Endothelial cell (in vitro differentiated cells): ENCODE measurements at places on chromosomes 7 and 10. TPM values are rescaled to one million over a fixed set of nuclear protein-coding genes. Genes with fewer than 3 reads are reported as not detected.
A peak's percentile ranks its signal among the peaks of the same experiment; 100 is the strongest.

The CPN1 gene
- not detected for total RNA-seq

The NPY gene
- not detected for total RNA-seq

DNA sequence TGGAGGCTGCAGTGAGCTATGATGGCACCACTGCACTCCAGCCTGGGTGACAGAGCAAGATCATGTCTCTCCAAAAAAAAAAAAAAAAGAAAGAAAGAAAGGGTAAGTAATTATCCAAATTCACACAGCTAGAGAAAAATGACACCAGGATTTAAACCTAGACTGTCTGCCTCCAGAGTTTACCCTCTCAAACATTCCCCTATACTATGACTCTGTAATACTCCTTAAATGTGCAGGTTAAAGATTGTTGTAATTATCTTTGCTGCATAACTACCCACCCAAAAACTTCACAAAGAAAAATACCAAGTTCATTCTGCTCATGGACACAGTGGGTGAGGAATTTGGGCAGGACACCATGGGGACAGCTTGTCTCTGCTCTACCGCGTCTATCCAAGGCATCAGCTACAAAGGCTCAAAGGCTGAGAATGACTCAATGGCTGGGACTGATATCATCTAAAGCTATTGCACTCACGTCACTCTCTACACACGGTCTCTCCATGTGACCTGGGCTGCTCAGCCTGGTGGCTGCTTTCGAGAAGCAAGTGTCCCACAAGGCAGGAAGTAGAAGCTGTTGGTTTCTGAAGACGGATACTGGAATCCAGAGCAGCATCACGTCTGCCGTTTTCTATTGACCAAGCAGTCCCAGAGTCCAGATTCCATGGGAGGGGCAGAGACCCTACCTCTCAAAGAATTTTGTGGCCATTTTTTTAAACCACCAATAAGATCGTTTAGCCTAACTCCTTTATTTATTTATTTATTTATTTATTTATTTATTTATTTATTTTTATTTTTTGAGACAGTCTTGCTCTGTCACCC is 185.7 kb upstream of the AUTS2 start:
- no peaks in the 10 kb centered on the region for H3K36me3 ChIP-seq
- H3K4me1 ChIP-seq, result no peaks in the 10 kb centered on the region
- no peak overlapping the region for H3K4me3 ChIP-seq
- peaks cover 8% of the 10 kb centered on the region for H3K27me3 ChIP-seq
- no peak for DNase-seq
- no peak overlapping the region for H3K27ac ChIP-seq

GRCh38 chr10:6089334-6090219 is 743 bp downstream of the RBM17 start:
- DNase-seq, result peak; percentile 41
- H3K36me3 ChIP-seq, result no peaks in the 10 kb centered on the region
- H3K27me3 ChIP-seq, result peaks cover 7% of the 10 kb centered on the region
- peaks cover 44% of the 10 kb centered on the region for H3K4me1 ChIP-seq
- peak overlapping the region; percentile 50 for H3K27ac ChIP-seq
- H3K4me3 ChIP-seq, result peak overlapping the region; percentile 95

The GIMAP5 gene
- 220 TPM for total RNA-seq

DNA sequence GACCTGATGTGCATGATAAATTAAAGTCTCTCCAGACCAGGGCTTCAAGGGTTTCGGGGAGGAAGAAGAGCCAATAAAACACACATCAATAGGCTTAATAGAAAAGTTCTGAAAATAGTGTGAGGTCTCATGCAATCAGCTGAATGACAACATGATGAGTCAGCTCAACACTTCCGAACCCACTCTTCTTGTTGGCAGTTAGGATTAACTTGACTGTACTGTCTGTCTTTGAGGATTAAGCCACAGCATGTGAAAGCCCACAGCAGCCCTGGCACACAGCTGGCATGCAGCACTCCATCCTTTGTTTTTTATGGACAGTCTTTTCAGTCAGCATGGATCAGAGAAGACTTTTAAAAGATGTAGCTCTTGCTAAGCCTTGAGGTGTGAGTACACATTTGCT is 526.9 kb upstream of the VSTM2A start:
- no peak overlapping the region for H3K27ac ChIP-seq
- DNase-seq, result no peak
- H3K4me3 ChIP-seq, result no peak overlapping the region
- H3K36me3 ChIP-seq, result no peaks in the 10 kb centered on the region
- peaks cover 5% of the 10 kb centered on the region for H3K4me1 ChIP-seq
- no peaks in the 10 kb centered on the region for H3K27me3 ChIP-seq

GRCh38 chr10:63631991-63632390 is 110.8 kb downstream of the REEP3 start:
- H3K27me3 ChIP-seq, result peaks cover 21% of the 10 kb centered on the region
- no peak overlapping the region for H3K4me3 ChIP-seq
- H3K27ac ChIP-seq, result peak overlapping the region; percentile 96

DNA sequence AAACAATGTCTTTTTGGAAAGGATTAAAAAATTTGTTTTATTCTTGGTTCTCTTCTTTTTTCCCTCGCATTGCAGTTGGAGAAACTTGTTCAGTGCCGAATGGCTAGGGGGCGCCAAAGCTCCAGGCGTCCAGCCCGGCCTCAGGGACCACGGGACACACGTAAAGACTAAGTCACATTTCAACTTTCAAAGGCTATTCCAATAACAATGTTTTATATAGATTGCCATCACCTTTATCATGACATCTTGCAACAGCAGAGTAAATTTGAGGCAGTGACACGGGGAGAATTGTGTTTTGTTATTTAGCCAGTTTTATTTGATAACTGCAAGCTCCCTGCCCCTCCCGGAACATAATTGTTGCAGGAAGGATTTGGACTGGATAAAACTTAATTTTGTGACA is 2.2 kb upstream of the IGFBP3 start:
- peaks cover 22% of the 10 kb centered on the region for H3K27me3 ChIP-seq
- H3K4me1 ChIP-seq, result peaks cover 36% of the 10 kb centered on the region
- H3K36me3 ChIP-seq, result no peaks in the 10 kb centered on the region
- DNase-seq, result peak; percentile 88

GRCh38 chr10:47047577-47048525 is 136.6 kb downstream of the PTPN20 start:
- DNase-seq, result peak; percentile 88
- peaks cover 12% of the 10 kb centered on the region for H3K27me3 ChIP-seq
- H3K4me3 ChIP-seq, result peak overlapping the region; percentile 15

- peaks cover 3% of the 10 kb centered on the region for H3K27me3 ChIP-seq
- H3K4me3 ChIP-seq, result no peak overlapping the region
- peaks cover 23% of the 10 kb centered on the region for H3K36me3 ChIP-seq
- no peak overlapping the region for H3K27ac ChIP-seq
- peaks cover 3% of the 10 kb centered on the region for H3K4me1 ChIP-seq
- no peak for DNase-seq
Observed at GRCh38 chr7:23332193-23332592, 33.1 kb downstream of the MALSU1 start.

DNA sequence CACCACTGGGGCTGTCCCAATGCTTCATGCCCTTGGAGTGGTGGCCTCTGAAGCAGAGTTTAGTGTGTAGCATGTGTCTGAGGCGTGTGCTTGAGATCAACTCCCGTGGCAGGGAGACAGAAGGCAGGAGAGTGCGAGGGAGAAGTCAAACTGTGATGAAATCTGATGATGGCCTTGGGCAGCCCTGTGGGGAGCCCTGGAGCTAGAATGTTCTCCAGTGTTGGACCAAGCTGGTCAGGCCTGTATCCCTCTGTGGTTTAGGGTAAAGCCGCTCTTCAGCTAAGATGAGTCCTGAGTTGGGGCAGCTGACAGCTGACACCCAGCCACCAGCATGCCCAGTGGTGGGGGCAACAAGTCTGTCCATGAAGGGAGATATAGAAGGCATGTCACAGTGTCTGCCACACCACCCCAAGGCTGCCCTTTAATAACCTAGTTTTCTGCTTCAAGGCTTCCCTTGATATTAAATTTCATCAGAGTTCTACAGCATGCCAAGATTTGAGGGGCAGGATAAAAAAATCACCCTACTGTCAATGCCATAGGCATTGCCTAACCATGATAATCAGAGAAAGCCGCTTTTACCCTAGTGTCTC is 170.5 kb upstream of the SVIL start:
- H3K36me3 ChIP-seq, result no peaks in the 10 kb centered on the region
- H3K4me3 ChIP-seq, result no peak overlapping the region
- DNase-seq, result no peak
- H3K4me1 ChIP-seq, result peaks cover 30% of the 10 kb centered on the region

GRCh38 chr10:2543142-2543886 is 524.0 kb upstream of the PFKP start:
- peaks cover 2% of the 10 kb centered on the region for H3K27me3 ChIP-seq
- no peak for DNase-seq
- no peak overlapping the region for H3K27ac ChIP-seq
- no peak overlapping the region for H3K4me3 ChIP-seq

DNA sequence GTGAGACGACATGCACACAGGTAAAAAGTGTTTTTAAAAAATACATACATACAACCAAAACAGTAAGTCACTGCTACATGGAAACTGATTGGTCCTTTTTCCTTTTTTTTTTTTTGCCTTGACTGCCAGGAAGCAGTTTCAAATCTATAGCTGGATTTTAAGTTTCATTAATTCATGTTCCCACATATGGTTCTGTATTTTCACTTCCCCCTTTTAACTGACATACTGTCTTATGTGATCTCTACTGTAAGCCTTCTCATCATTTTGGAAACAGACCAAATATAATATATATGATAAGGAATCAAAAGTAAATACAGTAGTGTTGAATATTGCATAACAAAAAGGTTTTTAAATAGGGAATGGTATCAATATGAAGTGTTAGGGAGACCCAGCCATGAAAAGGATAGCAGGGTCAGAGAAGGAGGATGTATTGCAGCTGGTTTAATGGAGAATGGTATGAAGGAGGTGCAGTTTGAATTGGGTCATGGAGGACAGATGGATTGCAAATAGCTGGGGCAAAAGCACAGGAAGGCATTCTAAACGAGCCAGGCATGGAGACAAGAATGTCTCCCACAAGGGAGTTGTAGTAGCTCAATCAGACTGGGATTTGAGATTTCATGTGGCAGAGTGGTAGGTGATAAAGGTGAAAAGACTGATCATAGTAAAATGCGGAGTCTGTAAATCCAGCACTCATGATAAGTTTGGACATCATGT is 5.4 kb downstream of the CAV1 start:
- peaks cover 15% of the 10 kb centered on the region for H3K4me1 ChIP-seq
- no peak for DNase-seq
- H3K4me3 ChIP-seq, result no peak overlapping the region
- peaks cover 6% of the 10 kb centered on the region for H3K36me3 ChIP-seq
- H3K27me3 ChIP-seq, result peaks cover 7% of the 10 kb centered on the region

- H3K27me3 ChIP-seq, result peaks cover 4% of the 10 kb centered on the region
- no peak overlapping the region for H3K27ac ChIP-seq
- no peak for DNase-seq
Observed at GRCh38 chr10:43295436-43295835, 28.6 kb upstream of the RASGEF1A start.

The NPSR1 gene
- total RNA-seq, result not detected

The ANKRD61 gene
- not detected for total RNA-seq

DNA sequence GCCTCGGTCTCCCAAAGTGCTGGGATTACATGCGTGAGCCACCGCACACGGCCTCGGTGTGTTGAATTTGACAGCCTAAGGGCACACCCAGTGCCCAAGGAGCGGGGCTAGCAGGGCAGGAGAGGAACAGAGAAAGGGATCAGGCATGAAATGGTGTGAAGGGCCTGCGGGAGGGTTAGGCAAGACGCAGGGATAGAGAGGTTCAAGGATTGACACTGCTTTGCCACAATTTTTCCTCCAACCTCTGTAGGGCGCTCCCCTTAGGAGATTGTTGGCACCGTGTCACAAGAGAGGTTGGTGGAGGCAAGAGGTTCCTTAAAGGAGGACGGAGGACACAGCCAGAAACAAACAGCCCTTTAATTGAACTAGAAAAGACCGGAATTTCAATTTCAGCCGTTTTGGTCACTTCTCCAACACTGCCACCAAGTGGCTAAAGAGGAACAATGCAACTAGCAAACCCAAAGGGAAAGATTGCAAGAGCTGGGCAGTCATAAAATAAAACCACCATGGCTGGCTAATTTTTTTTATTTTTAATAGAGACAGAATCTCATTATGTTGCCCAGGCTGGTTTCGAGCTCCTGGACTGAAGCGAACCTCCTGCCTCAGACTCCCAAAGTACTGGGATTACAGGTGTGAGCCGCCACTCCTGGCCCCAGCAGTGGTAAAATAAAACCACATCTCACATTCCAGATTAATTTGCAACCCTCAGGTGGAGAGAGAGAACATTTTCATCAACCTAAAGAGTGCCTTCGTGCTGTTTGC is 6.9 kb upstream of the CREB3L2 start:
- H3K27me3 ChIP-seq, result no peaks in the 10 kb centered on the region
- no peaks in the 10 kb centered on the region for H3K36me3 ChIP-seq
- no peak overlapping the region for H3K4me3 ChIP-seq
- H3K27ac ChIP-seq, result no peak overlapping the region

- H3K4me3 ChIP-seq, result no peak overlapping the region
- peaks cover 14% of the 10 kb centered on the region for H3K4me1 ChIP-seq
Observed at GRCh38 chr10:131729361-131729760, 171.4 kb upstream of the PPP2R2D start.

GRCh38 chr7:538764-539685 is 19.4 kb upstream of the PDGFA start:
- H3K4me1 ChIP-seq, result no peaks in the 10 kb centered on the region
- no peak overlapping the region for H3K4me3 ChIP-seq
- no peak for DNase-seq
- H3K27me3 ChIP-seq, result peaks cover 8% of the 10 kb centered on the region

The HOXA11 gene
- total RNA-seq, result not detected

GRCh38 chr7:111518264-111518663 is 44.0 kb downstream of the IMMP2L start:
- H3K4me1 ChIP-seq, result no peaks in the 10 kb centered on the region
- no peak overlapping the region for H3K4me3 ChIP-seq
- no peaks in the 10 kb centered on the region for H3K27me3 ChIP-seq
- DNase-seq, result no peak
- H3K36me3 ChIP-seq, result no peaks in the 10 kb centered on the region

DNA sequence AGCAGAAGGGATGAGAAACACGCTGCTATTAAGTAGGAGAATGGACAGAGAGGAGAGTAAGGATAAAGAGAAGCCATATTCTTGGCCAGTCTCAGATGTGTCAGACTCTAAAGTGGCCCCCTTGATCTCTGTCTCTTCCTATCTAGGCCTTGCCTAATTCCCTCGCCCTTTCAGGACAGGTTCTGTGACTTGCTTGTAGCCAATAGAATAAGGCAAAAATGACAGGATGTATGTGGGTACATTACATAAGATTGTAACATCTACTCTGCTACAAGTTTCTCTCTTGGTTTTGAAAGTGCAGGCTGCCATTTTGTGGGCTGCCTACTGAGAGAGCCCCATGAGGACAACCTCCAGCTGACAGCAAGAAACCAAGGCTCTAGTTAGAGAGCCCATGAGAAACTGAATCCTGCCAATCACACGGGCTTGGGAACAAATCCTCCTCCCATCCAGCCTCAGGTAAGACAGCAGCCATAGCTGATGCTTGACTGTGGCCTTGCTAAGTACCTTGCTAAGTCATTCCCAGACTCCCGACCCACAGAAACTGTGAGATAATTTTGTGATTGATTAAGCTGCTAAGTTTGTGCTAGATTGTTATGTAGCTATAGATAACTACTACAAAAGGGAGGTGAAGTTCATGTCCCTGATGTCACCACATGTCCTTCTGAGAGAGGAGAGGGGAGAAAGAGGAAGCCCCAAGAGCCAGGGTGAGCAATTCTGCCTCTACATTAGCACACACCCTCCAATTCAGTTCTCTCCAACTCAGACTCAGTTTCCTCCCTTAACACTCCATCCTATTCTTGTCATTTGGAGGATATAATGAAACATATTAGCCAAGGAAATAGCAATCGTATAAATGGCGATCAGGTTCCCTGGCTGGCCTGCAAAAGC is 185.5 kb downstream of the SGMS1 start:
- H3K27ac ChIP-seq, result no peak overlapping the region
- H3K36me3 ChIP-seq, result no peaks in the 10 kb centered on the region
- DNase-seq, result no peak
- no peak overlapping the region for H3K4me3 ChIP-seq
- H3K27me3 ChIP-seq, result no peaks in the 10 kb centered on the region

The ZNF25 gene
- total RNA-seq, result 3.3 TPM

GRCh38 chr10:49446031-49446430 is 50.1 kb upstream of the DRGX start:
- H3K36me3 ChIP-seq, result no peaks in the 10 kb centered on the region
- DNase-seq, result no peak
- H3K4me3 ChIP-seq, result no peak overlapping the region
